GM06990 (cell line): ENCODE measurements at places on chromosomes 1 and 21.

DNA sequence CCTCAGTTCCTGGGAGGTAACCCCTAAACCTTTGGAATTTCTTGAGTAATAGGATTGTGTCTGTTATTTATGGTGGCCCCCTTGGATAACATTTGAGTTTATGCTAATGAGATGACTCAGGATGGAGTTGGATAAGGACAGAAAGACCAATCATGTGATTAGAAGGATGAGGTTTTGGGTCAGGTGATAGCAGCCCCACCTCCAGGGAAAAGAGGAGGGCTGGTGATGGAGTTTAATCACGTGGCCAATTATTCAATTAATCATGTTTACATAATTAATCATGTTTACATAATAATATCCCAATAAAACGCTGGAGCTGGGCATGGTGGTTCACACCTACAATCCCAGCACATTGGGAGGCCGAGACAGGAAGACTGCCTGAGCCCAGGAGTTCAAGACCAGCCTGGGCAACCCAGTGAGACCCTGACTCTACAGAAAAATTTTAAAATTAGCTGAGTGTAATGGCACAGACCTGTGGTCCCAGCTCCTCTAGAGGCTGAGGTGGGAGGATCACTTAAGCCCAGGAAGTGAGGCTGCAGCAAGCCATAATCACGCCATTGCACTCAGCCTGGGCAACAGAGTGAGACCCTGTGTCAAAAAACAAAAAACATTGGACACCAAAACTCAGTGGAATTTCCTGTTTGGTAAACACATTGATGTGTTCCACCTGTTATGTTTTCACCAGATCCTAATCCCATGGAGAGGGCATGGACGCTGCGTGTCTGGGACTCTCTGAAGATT is 73.3 kb downstream of the NUP210L start:
- no peak for DNase-seq

DNA sequence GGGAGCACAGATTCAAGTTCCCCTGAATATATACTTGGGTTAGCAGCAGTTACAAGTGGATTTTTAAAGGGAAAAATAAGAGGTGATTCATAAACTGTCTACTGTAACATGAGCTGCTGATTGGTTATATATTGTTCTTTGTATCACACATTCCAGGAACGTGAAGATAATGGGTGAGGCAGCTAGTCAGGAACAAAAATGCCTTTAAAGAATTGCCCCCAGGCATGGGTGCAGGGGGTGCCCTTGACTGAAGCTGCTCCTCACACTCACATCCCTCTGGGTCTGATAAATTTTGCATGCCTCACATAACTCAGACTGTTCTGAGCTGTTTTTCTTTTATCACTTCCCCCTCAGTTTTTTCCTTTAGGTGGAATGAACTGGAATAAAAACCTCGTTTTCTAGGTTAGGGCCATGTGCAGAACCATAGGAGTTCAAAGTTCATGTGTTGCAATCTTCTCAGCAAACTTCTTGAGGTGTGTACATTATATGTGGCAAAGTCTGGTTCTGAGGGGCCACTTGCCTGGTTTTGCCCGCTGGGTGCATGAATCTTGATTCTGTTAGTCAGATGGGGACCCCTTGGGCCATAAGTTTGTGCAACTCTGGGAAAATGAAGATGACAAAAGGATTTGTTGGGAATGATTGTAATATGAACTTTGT is 21.1 kb downstream of the TBX19 start:
- DNase-seq = no peak

DNA sequence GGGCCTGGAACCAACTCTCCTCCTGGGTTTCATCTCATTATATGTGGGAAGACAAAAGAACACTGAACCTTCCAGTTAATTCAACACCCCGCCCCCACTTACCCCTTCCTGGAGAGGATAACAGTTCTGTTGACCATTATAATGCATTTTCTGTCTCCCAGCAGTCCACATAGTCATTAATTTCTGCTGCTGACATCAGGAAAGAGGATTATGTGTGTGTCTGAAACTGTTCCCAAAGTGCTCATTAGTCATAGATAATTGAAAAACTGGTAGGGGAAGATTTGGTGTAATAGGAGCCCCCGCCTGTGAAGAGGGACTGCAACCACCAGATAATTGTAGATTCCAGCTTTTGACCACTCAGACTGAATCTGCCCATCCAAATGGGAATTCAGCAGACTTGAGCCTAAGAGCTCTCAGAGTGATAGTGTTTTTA is 208.7 kb downstream of the FGGY start:
- DNase-seq = no peak

DNA sequence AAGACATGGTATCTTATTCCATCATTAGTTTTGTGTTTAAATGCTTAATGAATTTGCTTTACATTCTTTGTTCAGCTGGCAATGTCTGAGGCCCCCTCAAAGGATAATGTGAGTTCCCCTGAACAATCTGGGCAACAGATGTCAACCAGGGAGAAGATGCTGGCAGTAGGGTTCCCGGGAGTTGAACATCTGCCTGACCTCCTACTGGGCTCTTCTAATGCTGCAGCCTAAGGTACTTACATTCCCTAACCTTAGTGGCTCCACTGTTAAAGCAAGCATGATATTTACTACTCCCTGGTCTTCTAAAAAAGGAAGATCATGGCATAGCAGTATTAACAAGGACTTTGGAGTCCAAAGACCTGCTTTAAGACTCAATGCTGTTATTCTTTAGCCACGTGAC is 574.9 kb upstream of the NR5A2 start:
- no peak for DNase-seq

DNA sequence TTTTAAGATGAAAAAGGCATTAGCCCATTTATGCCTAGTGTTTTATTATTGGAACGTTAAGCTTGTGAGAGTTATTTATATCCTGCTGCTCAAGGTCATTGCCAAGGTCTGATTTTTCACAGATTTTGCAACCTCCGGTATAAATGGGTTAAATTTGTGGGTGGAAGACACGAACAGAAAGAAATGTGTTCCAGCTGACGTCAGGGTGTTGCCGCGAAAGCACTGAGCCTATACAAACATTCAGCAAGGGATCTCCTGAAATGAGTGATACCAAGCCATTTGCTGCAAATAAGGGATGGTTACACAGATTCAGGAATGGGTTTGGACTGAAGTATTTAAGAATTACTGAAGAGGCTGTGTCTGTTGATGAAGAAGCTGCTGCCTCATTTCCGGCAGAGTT is 32.2 kb downstream of the TMED5 start:
- DNase-seq = no peak

DNA sequence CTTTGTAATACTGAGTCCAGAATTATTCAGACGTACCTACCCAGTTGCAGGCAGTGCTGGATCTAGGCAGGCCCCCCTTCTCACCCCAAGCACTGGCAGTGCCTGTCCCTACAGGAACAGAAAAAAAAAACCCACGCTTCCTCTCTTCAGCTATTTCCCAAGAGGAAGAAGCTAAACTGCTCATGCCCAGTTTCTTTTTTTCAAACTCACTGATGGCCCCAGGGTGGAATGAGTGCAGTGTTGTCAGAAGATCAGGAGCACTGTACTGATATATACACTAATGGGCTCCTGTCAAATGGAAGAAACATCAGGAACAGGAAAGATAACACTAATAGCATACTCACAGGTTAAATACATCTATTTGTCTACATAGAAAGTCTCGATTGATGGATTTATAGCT is 28.2 kb upstream of the DOCK7 start:
- DNase-seq = no peak

GRCh38 chr21:37074197-37074510 is 1.1 kb downstream of the TTC3 start:
- DNase-seq = no peak

GRCh38 chr1:73097917-73098316 is 815.6 kb upstream of the NEGR1 start:
- DNase-seq = no peak

GRCh38 chr1:23216771-23217420 is 406 bp downstream of the HTR1D start:
- DNase-seq = no peak

DNA sequence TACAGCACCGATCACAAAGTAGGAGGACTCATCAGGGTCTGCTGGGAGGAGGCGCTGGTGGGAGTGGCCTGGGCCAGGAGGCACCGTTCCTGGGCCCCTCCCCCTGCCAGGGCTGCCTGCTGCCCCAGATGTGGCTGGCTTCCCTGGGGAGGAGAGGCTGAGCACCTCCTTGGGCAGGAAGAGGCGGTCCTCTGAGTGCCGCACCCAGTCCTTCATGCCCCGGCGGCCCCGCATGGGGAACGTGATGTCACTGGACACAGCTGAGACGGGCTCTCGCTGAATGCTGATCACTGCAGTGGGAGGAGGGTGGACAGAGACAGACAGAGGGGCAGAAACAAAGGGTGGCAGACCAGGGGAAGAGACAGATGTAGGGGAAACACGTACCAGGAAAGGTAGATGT is 24.8 kb downstream of the ADGRB2 start:
- DNase-seq = peak; percentile 43

DNA sequence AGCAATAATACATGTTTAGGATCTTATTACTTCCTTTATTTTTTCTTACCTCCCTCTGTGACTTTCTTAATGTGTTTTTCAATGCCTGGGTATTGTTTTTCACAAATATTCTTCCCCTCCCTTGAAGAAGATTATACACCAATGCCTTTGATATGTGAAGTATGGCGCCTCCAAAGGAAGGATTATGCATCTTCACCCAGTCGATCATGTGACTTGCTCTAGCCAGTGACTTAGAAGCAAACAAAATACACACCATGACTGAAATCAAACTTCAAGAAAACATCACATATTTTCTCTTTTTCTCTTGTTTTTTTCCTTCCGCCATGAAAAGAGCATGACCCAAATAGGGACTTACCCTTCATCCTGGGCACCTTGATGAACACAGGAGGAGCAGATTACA is 297.1 kb downstream of the NCAM2 start:
- no peak for DNase-seq

GRCh38 chr1:176325664-176326063 is 118.6 kb upstream of the COP1 start:
- DNase-seq = no peak

DNA sequence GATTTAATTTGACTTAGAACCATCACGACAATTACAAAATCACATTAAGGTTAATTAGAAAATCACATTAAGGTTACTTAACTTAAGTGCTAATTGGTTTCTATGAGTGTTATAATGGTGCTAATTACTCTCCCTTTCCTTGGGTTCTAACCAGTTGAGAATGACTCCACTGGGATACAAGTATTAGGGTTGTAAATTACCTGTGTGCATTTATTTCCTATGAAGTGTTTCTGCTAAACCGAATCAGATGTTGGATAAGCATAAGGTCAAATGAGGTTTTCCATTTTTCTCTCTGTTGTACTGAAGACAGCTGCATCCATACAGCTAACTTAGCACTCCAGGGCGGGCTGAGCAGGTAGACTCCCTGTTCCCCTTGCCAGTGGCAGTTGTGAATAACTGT is 610.3 kb upstream of the TMPRSS15 start:
- no peak for DNase-seq

- DNase-seq = no peak
These were observed 28.0 kb upstream of the GLIS1 start for GRCh38 chr1:53766831-53767405.

GRCh38 chr1:7538033-7538432 is 233.1 kb upstream of the VAMP3 start:
- DNase-seq = no peak

DNA sequence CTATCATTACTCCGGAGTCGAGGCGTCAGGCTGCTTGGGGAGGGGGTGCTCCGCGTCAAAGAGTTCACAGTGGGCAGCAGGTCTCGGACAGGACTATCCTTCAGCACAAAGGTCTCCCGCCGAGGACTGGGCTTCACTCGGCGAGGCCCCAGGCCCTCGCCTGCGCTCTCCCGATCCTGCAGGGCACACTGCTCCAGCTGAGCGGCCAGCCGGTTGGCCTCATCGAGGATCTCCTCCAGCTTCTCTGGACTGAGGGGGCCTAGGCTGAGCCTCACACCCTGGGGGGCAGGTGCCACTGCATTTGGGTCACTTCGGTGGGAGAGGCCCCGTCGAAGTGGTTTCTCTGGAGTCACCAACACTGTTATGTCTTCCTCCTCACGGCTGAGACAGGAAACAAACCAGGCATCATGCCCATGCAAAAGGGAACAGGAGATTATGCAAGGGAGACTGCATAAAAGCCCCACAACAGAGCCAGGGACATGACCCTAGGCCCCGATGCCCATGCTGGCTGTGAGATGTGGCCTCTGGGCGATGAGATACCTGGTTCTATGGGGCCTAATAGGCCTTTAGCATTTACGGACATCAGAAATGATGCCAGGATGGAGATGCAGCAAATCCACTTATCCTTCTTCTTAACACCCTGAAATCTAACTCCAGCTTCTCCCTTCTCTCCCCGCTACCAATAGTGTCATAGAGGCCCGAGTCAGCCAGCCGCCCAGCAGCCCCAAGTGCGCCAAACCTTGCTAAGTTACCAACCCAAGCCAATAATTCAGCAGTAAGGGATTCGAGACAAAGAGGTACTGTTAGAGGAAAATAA is 1.1 kb downstream of the PSRC1 start:
- DNase-seq = no peak

DNA sequence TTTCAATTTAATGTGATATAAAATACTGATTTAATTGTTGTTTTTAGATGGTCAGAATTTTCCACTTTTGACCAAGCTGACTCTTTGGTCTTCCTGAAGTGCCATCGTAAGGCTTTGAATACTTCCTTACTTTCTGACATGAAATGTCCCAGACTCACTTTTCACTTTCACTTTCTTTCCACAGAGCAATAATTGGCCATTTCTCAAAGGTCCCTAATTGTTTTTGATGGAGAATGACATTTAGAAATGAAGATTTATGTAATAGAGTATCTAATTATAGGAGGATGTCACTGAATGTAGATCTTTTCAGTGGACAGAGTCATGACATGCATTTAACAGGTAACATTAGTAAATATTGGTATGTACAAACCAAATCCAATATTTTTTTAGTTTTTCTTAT is 1141.6 kb downstream of the KCNT2 start:
- DNase-seq = no peak

GRCh38 chr1:26010825-26011224 is 10.8 kb upstream of the EXTL1 start:
- no peak for DNase-seq

DNA sequence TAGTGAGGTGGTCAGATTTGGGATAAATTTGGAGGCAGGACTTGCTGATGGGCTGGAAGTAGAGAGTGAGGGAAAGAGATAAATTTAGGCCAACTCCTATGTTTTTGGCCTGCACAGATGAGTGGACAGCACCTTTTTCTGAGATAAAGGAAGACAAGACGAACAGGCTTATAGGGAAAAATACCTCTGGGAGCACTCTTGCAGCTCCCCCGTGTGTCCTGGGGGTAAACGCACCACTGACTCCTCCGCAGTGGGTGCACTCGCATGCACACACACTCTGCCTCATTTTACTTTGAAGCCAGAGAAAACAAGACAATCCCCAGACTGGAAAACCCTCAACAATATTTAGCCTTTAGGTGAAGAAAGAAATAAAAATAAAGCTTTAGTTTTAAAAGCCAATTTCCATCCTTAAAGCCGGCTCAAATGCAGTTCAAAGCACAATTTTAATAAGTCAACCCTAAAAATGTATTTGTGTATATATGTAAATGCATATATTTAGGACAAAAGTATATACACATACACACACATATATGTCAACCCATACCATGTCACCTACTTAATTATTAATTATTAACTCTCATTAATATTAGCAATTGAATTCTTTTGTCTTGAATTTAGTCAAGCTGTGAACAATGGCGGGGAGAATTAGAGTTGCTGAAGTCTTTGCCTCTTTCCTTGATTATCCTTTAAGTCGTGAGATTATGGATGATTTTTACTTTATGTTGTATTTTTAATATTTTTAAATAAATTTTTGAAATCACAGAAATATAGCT is 341.8 kb downstream of the ZNF326 start:
- DNase-seq = no peak

- DNase-seq = no peak
These were observed 55.8 kb downstream of the GNG12 start for GRCh38 chr1:67777440-67777839.
